ENCODE measurements at places on chromosomes 6 and 20.

DNA sequence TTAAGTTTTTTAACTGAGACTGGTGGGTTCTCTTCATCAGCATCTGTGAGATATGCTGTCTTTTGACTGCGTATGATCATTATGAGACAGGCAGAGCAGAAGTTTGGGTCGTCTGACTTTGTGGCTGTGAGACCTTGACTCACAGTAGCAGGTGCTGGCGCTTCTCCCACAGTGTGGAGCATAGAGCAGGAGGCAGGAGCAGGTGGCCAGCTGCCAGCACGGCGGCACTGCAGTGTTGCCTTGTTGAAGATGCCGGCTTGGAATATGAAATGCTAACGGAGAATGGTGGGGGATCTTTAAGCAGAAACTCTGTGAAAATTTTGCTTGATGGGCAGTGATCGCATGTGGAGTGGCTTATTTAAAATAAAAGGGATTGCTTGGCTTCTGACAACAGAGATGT lies 105.0 kb downstream of the TIAM2 start:
- DNase-seq, result no peak

DNA sequence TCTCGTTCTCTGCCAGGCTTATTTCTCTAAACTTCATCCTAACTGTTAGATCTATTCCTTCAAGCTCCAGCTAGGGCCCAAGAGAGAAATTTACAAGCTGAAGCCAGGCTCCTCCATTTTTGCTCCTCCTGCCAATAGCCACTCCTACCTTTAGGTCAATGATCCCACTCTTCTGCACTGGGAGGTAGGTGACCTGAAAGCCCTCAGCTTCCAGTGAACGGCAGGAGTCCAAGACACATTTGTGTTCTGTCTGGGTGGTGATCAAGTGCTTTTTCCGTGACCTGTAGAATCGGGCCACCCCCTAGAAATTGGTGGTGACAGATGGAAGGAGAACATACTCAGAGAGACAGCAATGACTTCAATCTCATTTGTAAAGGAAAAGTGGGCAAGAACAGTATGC lies 8.9 kb downstream of the NFS1 start:
- DNase-seq, result no peak

- no peak for DNase-seq
Measured at GRCh38 chr6:119610754-119611153, 261.2 kb upstream of the MAN1A1 start.

- no peak for DNase-seq
Measured at GRCh38 chr6:5592886-5593519, 331.7 kb downstream of the FARS2 start.

- DNase-seq, result no peak
Measured at GRCh38 chr6:161439093-161439492, 165.2 kb upstream of the AGPAT4 start.

GRCh38 chr20:22524393-22525015 lies 59.9 kb downstream of the FOXA2 start:
- DNase-seq, result no peak

GRCh38 chr20:35146920-35147574 lies at the start of gene EDEM2:
TSS of gene EDEM2 (minus strand) at chr20:35147336. CDS start at chr20:35147258, 78 bp downstream.
- peak; percentile 80 for DNase-seq

GRCh38 chr6:137490006-137490905 lies 3.9 kb downstream of the OLIG3 start:
- no peak for DNase-seq

DNA sequence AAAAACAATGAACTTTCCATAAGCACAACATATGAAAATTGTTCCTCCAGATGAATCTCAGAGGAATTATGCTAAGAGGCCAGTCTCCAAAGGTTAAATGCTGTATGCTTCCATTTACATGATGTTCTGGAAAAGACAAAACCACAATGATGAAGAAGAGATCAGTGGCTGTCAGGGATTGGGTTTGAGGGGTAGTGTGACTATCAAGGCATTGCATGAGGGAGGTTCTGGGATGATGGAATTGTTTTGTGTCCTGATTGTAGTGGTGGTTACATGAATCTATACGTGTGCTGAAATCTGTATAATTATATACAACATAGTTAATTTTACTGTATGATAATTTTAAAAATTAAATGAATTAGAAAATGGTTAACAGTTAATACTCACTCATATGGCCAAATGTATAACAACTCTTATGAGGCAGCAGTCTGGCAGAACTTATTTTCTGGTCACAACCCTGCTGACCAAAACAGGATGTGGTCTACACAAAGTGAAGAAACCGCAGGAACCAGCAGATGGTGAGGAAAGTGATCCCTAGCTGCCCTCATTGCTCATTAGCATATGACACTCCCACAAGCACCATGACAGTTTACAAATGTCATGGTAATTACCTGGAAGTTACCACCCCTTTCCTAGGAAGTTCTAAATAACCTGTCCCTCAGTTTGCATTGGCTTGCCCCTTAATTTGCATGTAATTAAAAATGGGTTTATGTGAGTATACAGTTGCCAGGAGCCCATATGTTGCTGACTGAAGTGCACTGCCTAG lies 31.9 kb downstream of the NSFL1C start:
- peak; percentile 31 for DNase-seq

GRCh38 chr6:138026342-138026741 lies 80.9 kb downstream of the PERP start:
- DNase-seq, result no peak

DNA sequence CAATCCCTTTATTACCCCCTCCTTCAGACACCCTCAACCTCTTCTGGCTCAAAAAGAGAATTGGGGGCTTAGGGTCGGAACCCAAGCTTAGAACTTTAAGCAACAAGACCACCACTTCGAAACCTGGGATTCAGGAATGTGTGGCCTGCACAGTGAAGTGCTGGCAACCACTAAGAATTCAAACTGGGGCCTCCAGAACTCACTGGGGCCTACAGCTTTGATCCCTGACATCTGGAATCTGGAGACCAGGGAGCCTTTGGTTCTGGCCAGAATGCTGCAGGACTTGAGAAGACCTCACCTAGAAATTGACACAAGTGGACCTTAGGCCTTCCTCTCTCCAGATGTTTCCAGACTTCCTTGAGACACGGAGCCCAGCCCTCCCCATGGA lies 2.2 kb downstream of the TNF start:
- DNase-seq, result no peak

- DNase-seq, result no peak
Measured at GRCh38 chr6:97189767-97190166, 93.2 kb downstream of the MMS22L start.

- no peak for DNase-seq
Measured at GRCh38 chr20:42747765-42748411, 441.8 kb downstream of the PTPRT start.

- DNase-seq, result no peak
Measured at GRCh38 chr6:87334683-87335082, 5.6 kb upstream of the GJB7 start.

DNA sequence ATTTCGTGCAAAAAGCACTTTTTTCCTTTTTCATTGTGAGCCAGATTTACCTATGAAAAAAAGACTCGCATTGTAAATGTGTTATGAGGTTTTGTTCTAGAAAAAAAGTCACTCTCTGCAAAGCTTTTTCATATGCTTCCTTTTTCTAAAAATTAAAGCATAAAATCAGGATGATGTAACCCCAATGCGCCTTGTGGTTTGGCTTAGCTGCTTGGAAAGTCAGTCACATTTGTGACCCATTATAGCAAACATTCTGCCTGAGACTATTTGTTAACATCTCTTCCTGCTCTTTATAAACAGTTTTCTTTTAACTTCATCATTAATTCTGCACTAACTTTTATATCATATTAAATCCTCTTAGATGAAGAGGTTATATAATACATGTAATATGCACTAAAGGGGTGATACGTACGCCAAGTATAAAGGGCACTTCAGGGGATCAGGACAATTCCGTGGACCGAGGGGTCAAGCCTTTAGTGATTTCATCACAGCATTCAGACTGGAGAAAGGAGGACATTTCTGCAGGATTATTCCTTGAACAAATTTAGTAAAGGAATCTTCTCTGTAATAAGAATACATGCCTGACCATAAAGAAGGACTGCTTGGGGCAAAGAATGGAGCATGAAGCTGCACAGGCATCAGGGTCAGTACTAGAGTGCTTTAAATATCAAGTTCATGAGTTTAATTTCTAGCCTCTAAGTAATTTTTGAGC lies 48.1 kb upstream of the SMLR1 start:
- no peak for DNase-seq

DNA sequence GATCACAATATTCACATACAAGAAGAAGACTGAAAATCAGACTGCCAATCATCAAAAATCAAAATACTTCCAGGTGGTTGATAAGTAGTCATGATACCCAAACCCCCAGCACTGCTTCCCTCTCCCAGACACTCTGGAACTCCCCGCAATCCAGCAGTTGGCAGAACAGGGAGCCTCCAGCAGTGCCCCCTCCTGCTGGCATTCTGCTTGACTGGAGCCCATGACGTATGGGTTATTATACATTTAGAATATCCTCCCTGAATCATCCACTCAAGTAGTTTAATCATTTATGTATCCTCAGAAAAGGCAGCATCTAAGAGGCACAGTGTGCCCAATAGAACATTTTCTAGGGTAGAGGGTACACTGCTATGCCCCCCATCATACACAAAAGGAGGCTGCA lies 9.3 kb upstream of the OGFRL1 start:
- no peak for DNase-seq

DNA sequence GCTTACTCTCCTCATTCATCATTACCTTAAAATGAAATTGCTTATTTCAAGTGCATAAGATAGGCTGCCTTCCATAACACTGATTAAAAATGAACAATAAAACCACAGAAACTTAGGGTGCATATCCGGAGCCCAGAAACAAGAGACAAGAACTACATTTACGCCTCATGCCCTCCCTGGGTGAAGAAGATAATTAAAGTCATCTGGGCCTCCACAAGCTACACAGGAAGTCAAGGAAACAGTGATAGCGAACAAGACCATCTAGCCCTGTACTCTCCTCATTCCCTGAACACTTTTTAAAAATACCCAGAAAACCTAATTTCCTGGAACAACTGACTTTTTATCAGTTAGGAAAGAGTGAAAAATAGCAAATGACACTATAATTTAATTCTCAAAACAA lies 6.3 kb downstream of the SOD2 start:
- no peak for DNase-seq

- DNase-seq, result no peak
Measured at GRCh38 chr20:62752181-62752670, 43.6 kb downstream of the NTSR1 start.

- DNase-seq, result no peak
Measured at GRCh38 chr20:18188434-18188833, 50.8 kb downstream of the KAT14 start.

DNA sequence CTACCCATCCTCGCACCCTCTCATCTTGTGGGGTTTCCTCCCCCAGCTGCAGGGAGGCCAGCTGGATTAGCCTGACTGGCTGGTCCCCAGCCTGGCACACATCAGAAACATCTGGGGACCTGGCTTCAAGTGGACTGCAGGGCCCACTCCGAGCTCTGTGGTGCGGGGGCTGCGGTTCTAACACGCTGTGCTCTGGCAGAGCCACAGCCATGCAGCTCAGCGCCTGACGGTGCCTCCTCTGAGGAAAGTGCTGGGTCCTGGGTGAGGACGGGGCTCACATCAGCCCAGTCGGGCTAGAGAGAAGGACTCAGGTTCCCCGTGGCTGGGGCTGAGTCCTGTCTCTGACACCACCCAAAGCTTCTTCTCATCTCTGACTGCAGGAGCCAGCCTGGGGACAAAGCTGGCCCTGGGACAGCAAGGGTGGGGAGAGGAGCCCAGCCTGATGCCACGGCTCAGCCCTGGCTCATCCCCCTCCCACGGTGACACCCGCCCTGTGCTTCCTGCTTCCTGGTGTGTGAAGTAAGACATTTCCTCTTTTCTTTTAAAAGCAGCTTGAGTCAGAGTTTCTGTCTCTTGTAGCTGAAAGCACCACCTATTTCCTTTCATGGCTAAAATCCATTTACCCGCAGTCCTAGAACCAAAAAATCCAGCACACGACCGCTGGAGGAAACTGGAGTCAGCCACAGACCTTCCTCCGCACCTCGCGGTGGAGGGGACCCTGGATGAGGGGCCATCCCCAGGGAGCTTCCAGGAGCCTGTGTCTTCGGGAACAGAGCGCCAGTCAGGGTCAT lies 127.4 kb upstream of the AFDN start:
- no peak for DNase-seq

DNA sequence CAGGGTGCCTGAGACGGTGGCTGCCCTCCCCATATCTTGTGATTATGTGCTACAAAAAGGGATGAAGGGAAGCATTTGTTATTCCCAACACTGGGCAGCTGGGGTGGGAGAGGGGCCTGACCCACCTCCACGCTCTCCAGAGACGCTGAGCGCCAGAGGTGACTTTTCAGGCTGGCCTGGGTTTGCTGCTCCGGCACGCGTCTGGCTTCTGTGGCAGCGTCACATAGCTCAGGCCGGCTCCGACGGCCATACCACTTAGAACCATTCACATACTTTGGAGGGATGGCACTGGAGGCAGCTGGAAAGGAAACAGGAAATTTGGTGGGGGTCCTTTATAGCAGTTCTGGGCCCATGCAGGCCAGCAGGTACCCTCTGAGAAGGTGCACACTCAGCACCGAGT lies 72.6 kb downstream of the NINL start:
- no peak for DNase-seq

DNA sequence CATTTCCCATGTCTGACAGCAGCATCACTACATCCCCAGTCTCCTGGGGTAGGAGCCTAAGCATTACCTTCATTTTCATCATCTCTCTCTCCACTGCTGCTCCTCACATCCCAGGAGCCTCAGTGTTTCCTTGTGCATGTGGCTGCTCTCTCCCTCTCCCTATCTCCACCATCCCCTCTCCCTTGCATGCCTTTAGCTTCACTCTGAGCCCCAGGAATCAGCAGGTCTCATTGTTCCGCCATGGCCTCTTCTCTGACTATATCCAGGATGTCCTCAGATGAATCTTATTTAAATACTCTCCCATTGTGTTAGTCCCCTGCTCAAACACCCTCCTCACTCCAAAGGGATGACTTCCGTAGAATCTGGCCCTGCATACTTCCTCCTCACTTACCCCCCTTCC lies 79.4 kb downstream of the FAXC start:
- DNase-seq, result no peak

DNA sequence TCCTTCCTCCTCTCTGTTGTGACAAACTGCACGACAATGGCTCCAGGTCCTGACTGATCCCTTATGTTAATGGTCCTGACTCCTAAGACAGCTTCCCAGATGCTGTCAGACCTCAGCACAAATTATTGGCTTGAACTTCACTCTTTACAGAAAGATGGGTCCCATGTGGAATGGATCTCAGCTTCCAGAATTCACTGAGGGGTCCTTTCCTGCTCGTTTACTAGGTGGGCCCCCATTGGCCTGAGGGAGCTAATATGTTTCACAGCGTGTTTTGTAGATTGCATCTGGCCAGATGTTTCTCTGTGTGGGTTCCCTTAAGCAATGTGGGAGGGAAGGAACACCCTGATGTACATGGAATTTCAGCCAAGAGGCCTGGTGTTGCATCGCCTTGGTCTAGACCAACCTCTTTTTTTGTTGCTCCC lies 826.6 kb downstream of the MAFB start:
- no peak for DNase-seq
